Activated naive CD4-positive, alpha-beta T cell treated with anti-CD3 and anti-CD28 coated beads for 36 hours (primary cell): ENCODE measurements at places on chromosomes 2 and 18.

GRCh38 chr2:199692489-199692888 lies 158.5 kb downstream of the FTCDNL1 start:
- DNase-seq, result no peak

DNA sequence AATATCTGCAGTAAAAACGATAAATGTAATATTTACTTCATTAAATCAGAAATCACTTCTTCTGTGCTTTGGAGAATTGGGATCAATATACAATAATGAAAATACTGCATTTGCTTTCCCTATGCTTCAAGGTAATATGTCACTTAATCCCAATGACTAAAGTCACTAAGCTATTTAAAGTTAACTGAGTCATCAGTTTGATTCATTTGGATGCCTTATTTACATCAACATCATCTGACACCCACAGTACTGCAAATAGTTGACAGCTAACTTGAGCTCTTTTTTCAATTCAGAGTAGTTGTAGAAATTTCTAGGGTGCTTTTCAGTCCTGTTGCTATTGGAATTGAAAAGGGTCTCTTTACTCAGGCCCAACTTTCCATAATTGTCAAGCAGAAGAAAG lies 776.9 kb upstream of the FSHR start:
- no peak for DNase-seq

- no peak for DNase-seq
Observed at GRCh38 chr2:24429197-24430074, 61.6 kb upstream of the NCOA1 start.

- DNase-seq, result no peak
Observed at GRCh38 chr2:147198651-147199171, 646.1 kb upstream of the ACVR2A start.

DNA sequence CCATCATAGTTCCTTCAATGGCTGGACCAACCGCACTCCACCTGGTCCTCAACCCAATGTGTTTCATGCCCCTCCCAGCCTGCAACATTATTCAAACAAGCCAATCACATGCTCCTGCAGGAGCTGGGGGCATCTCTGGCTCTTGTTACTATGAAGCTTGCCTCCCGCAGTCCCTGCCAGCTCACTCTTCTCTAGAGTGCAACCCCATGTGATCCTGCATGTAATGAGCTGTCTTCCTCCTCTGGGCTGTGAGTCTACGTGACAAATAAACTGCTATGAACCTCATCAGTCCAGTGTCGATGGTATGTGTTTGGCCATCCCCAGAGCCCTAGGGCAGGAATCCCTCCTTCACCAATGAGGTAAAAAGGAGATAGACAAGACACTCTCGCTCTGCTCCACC lies 15.8 kb upstream of the BOD1L2 start:
- DNase-seq, result no peak

DNA sequence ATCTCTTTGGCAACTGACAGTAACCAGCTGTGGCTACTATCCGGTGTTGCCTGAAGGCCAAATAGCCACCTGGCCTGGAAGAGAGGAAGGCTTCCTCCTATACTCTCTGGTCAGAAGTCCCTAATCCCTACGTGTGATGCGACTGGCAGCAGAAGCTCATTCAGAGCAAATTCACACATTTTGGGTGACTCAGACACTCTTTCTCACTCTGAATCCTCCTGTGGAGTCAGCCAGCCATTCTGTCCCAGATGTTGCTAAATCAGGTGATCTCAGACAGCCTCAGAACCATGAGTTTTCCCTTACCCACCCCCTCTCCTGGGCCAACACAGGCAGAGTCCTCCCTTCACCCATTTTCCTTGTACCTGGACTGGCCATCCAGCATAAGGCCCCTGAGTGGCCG lies 34.7 kb downstream of the CFAP53 start:
- DNase-seq, result peak; percentile 53

GRCh38 chr2:112749755-112750559 lies 14.5 kb downstream of the CKAP2L start:
- peak; percentile 90 for DNase-seq

- no peak for DNase-seq
Observed at GRCh38 chr2:8622199-8622911, 59.5 kb upstream of the ID2 start.

GRCh38 chr2:119849838-119850565 lies 90.3 kb downstream of the PTPN4 start:
- DNase-seq, result no peak

DNA sequence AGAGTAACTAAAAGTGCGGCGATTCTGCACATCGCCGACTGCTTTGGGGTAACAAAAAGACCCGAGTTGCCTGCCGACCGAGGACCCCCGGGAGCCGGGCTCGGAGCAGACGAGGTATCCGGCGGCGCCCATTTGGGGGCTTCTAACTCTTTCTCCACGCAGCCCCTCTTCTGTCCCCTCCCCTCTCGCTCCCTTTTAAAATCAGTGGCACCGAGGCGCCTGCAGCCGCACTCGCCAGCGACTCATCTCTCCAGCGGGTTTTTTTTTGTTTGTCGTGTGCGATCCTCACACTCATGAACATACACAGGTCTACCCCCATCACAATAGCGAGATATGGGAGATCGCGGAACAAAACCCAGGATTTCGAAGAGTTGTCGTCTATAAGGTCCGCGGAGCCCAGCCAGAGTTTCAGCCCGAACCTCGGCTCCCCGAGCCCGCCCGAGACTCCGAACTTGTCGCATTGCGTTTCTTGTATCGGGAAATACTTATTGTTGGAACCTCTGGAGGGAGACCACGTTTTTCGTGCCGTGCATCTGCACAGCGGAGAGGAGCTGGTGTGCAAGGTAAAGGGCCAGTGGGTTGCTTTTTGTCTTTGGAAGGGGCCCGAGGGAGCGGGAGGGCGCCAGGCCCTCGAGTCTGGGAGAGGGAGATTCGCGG lies 1.4 kb downstream of the TRIB2 start:
- DNase-seq, result peak; percentile 29

GRCh38 chr2:119371111-119371510 lies 4.3 kb downstream of the DBI start:
- DNase-seq, result no peak

GRCh38 chr2:159998961-159999360 lies 63.5 kb downstream of the PLA2R1 start:
- peak; percentile 21 for DNase-seq

DNA sequence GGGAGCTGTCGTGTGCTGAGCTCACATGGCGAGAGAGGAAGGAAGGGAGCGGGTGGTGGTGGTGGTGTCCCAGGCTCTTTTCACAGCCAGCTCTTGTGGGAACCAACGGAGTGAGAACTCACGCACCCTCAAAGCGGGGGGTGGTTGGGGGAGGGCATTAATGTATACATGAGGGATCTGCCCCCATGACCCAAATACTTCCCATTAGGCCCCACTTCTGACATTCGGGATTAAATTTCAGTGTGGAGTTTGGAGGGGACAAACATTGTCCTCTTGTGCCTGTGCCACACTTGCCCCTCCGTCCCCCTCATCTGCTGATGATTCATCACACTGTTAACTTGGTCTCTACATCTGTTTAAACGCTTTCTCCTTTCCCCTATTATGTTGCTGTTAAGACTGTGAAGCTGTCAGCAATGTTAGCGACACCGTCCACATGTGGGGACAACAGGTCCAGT lies 22.5 kb downstream of the INPP4A start:
- peak; percentile 54 for DNase-seq

- no peak for DNase-seq
Observed at GRCh38 chr2:191846515-191847476, at the start of gene CAVIN2. Gene CAVIN2, minus strand, starts transcription at chr2:191847088. Its CDS starts 163 bp downstream, at chr2:191846925.

GRCh38 chr2:38747007-38747424 lies 4.1 kb downstream of the SRSF7 start:
- no peak for DNase-seq

DNA sequence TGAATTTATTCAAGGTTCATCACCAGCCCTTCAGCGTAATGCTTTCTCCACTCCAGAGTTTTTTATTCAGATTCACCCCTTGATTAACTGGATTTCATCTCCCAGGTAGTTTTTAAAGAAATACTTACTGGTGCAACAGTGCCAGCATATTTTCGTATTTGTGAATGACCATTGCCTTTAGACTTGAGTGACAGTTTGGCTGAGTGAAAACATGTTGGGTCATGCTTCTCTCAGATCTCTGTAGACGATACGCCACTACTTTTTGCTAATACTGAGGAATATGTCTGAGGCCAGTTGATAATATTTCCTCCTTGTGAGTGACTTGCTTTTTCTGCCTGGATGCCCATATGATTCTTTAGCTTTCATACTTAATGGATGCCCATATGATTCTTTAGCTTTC lies 51.5 kb downstream of the CYP26B1 start:
- DNase-seq, result no peak

DNA sequence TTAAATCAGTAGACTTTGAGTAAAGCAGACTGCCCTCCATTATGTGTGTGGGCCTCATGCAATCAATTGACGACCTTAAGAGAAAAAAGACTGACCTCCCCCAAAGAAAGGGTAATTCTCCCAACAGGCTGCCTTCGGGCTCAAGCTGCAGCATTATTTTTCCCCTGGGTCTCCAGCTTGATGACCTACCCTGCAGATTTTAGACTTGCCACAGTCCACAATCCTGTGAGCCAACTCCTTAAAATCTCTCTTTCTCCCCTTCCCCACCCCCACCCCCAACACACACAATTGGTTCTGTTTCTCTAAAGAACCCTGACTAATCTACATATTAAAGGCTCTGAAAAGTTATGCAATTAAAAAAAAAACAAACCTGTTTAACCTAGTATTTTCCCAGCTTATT lies 89.4 kb downstream of the RNF152 start:
- DNase-seq, result no peak

- no peak for DNase-seq
Observed at GRCh38 chr2:173631127-173631460, 276.4 kb downstream of the CDCA7 start.

- DNase-seq, result no peak
Observed at GRCh38 chr2:37337620-37338280, 6.7 kb upstream of the QPCT start.

GRCh38 chr2:109633284-109633961 lies 19.3 kb downstream of the SOWAHC start:
- no peak for DNase-seq

- no peak for DNase-seq
Observed at GRCh38 chr2:73837847-73838585, 9.3 kb downstream of the STAMBP start.

GRCh38 chr2:83055376-83056010 lies 1403.6 kb downstream of the SUCLG1 start:
- no peak for DNase-seq

DNA sequence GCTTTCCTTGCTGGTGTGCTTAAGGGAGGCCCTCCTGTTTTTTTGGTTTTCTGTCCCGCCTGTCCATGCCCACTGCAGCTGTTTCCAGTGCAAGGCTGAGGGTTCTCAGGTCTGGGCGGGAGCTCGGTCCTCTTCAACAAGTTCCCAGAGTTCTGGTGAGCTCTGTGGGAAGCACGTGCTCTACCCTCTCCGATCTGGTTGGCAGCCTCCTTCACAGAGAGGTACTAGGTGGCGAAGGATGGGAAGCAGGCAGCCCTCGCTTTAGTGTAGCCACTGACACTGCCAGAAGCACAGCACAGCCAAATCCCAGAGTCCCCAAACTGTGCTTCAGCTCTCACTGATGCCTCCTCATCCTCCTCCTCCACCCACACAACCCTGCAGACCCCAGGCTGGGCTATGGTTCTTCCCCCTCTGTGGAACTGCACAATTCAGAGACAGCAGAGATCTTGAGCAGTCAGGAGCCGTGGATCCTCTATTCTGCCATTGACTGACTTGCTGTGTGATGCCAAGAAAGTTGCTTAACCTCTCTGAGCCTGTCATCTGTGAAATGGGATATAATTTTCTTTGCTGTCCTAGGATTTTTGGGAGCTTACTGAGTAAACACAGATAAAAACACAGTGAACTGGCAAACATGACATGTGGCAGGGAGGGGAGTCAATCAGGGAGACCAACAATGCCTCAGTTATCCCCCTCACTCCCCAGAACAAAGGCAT lies 157.3 kb downstream of the MSH2 start:
- no peak for DNase-seq

- no peak for DNase-seq
Observed at GRCh38 chr2:169415233-169415748, 53.0 kb upstream of the LRP2 start.

- DNase-seq, result no peak
Observed at GRCh38 chr2:234993541-234993981, 41.7 kb downstream of the SH3BP4 start.

DNA sequence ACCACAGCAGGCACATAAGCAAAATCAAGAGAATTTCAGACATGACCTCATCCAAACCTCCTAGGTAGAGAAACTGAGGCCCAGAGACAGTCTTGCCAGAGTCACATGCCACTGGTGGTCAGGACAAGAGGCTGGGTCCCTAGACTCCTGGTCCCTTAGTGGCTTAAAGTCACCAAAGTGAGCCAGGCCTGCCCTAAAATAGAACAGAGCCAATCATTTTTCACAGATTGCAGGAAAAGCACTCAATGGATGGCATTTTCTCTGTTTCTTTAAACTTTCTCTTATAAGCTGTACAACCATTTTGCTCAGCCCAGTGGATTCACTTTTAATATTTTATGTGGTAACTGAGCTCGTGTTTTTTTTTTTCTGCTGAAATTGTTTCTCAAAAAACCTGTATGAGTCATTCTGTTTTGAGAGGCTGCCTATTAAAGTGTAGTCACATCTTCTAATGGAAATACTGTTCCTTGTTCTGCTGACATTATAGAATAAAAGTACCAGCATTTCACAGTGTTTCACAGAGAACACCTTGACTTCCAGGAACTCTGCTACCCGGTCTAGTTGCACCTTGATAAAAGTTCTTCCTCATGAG lies 29.6 kb downstream of the STEAP3 start:
- no peak for DNase-seq

GRCh38 chr2:218024336-218024735 lies 21.5 kb upstream of the TNS1 start:
- no peak for DNase-seq

DNA sequence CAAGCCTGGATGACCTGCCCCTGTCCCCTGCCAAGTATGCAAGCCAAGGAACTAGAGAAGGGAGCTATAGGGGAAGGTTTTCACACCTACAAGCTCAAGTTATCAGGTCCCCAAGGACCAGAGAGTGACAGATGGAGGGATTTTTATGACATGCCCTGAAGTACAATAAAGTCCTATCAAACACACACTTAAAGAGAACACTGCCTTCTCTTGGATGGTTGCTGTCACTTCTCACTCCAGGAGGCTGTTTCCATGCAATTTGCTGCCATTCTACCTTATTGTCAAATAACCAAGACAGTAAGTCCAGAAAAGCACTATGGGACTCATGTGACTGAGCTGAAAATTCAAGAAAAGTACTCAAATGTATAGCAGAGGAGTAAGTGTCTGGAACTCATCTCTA lies 76.6 kb upstream of the DDX18 start:
- DNase-seq, result no peak

GRCh38 chr2:83817511-83817910 lies 641.6 kb downstream of the SUCLG1 start:
- DNase-seq, result no peak

DNA sequence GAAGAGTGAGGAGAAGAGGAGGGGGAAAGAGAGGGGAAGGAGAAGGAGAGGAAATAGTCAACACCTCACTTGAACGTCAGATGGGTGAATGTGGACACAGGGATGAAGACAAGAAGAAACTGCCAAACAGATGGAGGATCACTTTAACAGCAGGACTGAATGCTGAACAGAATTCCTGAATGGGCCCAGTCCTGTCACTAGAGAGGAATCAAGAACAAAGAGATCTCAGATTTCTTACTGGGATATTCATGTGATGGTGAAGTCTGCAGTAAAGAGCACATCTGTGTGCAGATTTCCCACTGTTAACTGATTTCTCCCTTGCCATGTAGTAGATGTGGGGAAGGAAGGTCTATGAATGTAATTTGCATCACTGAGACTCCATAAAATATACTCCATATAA lies 135.4 kb downstream of the L3MBTL4 start:
- DNase-seq, result no peak

GRCh38 chr18:25553631-25554263 lies 201.8 kb upstream of the ZNF521 start:
- no peak for DNase-seq
